ENCODE measurements at places on chromosomes 2 and 18.

- no peak for DNase-seq
Measured at GRCh38 chr18:7447318-7448028, 119.6 kb upstream of the PTPRM start.

DNA sequence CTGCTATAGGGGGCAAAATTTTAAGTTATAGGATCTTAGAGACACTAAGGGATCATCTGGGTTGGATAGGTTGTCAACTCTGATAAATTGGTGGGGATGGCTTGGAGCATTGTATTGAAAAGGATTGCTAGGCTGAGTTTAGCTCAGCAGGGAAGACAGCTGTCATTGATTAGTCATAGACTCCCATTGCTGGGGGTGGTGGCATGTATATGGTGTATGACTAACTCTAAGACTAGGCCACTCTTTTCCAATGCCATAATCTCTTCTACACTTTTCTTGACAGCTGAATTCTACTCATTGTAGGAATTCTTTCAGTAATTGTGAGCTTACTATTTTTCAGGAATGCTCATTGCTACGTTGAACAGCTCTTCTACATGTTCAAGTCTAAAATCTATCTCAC, 81.3 kb upstream of the PELI1 start:
- DNase-seq: peak; percentile 32

GRCh38 chr2:152394326-152394725, 59.4 kb downstream of the FMNL2 start:
- no peak for DNase-seq

DNA sequence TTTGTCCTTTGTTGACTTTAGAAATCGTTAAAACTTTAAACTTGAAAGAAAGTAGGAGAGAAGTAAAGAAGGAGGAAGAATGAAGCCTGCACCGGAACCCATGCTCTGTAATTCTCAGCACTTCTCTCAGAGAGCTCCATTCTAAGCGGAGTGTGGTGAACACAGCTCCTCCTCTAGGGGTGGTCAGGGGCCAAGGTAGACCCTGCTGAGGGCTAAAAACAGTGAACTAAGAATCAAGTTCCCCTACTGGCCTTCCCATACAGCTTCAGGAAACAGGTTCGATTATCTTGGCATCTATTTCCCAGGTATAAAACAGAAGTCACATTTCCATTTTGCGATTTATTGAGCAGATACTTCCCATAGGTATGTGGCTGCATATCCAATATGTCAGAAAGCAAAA, 92.7 kb upstream of the ASAP2 start:
- DNase-seq: no peak

DNA sequence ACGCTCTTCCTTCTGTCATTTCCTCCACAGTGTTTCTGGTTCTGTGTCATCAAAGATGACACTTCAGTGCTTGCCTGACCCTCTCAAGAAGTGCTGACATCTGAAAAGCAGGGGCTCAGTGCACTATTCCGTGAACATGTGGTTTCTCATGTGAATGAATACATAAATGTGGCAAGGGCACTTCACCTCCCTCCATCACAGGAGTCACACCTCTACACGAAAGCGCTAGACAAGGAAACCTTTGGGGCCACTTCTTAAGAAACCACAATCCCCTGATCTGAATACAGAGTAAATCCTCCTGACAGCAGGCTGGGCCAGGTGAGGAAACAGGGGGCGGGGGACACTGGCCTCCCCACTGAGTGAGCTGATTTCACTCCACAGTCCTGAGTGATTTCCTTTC, 145.8 kb upstream of the ACAA2 start:
- DNase-seq: no peak

All from NCI-H446 (cell line).